ENCODE measurements at places on chromosomes 2 and 18.

DNA sequence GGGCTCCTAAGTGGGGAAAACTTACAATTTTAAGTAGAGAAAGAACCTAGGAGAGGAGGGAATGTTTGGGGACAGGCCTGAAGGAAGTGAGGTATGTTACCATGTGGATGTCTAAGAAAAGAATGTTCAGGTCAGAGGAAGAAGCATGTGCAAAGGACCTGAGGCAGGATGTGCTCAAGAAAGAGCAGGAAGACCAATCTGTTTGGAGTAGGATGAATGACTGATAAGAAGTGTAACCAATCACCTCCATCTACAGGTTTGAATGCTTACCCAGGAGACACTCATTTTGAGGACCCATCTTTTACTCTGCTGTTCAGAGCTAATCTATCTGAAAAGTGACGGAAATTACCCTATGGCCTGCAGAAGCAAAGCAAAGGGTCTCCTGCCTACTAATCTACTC lies 342.3 kb downstream of the ARHGAP15 start:
- no peak for DNase-seq

DNA sequence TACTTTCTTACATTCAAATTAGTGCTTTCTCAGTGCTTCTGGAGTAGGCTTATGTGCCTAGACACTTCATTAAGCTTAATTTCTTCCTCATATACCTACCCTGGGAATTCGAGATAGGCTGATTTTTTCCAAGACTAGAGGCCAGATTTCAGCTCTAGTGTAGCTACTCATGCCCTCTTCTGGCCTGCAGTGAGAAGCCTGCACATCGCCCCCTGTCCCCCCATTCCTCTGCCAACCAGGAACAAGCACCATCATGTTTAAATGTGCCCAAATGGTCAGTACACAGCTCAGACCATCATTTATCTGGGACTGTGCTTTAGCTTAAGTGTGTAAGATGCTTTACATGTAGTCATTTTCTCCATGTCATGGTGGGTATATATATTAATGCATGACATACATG lies 1218.8 kb upstream of the LRRTM1 start:
- DNase-seq: no peak

DNA sequence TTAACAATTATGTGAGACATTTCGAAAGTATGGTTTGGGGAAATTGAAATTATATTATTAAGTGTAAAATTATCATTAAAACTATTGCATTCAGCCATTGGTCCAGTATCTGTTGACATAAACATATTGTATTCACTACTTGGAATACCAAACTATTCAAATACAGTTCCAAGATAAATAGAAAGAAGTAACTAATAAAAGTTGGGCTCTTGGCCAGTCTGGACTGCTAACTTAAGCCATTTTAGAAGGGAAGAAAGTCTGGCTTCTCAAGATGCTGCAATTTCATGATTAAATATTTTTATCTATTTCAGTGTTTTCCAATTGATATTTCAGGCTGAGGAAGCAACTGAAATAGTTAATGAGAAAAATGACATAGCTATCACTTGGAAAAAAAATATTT lies 109.8 kb upstream of the CHRNA1 start:
- no peak for DNase-seq

GRCh38 chr2:119431155-119431975 lies at the start of gene TMEM37:
TMEM37 (plus strand) TSS chr2:119431854; CDS start chr2:119431904, 50 bp downstream.
- DNase-seq: peak; percentile 35

DNA sequence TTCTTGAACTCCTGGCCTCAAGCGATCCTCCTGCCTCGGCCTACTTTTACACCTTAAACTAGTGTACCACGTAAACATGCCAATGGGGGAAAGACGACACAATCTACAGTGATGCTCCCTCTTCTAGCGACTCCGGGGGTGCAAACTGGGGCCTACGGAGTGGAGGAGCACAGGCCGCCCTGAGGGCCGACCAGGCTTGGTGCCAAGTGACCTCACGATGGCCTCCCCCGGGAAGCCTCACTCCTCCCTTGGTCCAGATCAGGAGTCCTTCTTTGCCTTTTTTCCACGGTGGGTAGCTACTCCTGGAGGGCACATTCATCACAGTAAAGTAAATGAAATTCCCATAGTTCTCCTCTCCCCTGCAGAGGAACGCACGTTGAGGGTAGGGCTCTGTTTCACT lies 73.5 kb downstream of the HNRNPLL start:
- no peak for DNase-seq

GRCh38 chr2:173448938-173449471 lies 94.3 kb downstream of the CDCA7 start:
- peak; percentile 65 for DNase-seq

DNA sequence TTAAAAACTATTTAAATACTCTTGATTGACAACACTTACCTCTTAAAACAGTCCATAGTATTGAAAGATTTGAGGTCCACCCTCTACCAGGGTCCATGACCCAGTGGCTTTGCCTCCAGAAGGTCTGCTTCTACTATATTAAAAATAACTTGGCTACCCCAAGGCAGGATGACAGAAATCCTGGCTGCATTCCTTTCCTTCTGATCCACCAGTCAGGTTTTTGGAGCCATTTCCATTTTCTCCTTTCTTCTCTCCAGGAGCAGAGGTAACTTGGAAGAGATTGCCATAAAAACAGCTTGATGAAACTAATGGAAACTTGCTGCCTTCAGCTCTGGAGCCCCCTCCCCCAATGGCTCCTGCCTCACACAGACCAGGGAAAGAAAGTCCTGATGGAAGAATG lies 2.6 kb upstream of the FAM171B start:
- no peak for DNase-seq

GRCh38 chr2:181781078-181781786 lies 100.9 kb upstream of the NEUROD1 start:
- DNase-seq: no peak

- no peak for DNase-seq
These were observed 230.5 kb downstream of the ETAA1 start for GRCh38 chr2:67627456-67628207.

GRCh38 chr2:102033031-102033749 lies 41.4 kb downstream of the IL1R2 start:
- DNase-seq: peak; percentile 73

DNA sequence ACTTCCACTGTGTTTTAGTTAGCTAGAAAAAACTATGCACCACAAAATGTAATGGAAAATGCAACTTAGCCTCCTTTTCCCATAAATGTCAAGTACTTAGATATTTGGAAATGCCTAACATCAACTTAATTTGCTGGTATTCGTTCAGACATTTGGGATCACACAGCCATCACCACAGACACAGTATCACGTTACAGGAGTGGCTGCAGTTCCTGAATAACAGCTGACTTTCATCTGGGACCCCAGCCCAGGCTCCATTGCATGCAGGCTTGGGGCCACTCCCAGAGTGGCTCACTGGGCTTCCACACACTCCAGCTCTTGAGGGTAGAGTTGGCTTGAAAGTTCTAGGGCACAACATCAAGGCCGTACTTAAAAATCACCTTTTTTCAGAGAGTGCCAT lies 9.3 kb downstream of the TMEM182 start:
- DNase-seq: no peak

GRCh38 chr18:10562773-10563160 lies 36.9 kb downstream of the NAPG start:
- DNase-seq: no peak

DNA sequence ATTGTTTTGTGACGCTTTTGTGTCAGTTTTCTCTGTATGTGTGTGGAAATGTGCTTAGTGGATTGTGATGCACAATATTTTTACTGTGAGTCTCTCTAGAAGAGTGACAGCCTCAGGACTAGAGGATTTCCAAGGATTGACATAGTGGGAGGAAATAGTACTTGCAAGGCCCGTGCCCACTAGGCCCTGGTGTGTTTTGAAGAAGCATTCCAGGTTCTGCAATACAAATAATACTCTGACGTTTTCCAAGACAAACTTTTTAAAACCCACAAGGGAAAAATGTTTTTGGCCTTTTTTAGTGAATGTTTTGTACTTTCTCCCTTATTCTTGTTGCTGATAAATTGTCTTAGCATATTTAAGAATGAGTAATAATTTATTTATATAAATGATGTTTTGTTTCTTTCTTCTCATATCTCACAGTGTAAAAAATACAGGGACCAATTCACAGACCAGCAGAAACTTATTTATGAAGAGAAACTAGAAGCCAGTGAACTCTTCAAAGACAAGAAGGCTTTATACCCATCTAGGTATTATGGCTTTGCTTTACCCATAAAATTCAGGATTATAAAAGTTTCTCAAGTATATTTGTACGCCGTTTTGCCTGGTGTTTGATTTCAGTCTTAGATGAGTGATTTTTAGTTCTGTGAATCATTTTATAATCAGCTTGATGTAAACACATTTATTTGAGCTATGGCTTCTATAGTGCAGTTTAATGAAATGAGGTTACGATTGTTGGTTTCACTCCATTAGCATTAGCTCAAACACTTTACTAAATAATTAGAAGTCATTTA lies 165.6 kb downstream of the MYO1B start:
- DNase-seq: no peak

GRCh38 chr2:110713513-110714362 lies 18.6 kb upstream of the ACOXL start:
- DNase-seq: no peak

DNA sequence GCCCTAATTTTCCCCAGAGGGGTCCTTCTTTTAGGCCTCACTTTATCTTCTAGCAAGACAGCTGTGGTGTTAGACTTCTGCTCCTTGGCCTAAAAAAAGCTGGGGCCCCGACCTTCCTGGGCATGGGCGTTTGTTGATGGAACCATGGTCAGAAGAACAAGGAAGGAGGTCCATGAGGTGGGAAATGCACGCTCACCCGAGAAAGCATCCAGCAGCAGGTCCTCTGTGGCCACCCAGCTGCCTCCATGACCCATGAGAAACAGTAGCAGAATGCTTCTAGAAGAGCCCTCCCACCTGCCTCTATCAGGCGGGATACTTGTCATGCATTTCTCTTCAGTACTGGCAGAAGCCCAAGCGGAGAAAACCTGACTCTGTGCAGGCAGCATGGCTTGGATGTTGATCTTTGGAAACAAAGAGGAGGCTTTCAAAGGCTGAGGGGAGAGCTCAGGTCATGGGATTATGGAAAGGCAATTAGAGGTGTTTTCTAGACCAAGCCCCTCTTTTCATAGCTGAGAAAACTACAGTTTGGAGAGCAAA lies 249.1 kb downstream of the FAM210A start:
- DNase-seq: no peak

DNA sequence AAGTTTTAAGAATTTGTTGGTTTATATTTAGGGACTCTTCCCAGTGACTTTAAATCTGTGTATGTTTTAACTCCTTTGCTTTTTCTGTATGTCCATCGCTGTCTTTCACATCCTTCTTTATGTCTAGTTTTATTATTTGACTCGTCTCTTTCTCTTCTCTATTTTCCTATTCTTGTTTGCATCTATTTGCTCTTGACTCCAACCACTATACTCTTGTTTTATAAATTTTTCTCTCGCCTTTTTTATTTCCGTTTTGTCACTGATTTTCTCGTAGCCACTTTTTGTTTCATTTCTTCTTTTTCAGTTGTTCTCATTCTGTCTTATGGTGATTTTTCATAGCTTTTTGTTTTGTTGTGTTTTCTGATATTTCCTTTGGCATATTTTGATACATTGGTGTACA lies 170.5 kb upstream of the NETO1 start:
- no peak for DNase-seq

DNA sequence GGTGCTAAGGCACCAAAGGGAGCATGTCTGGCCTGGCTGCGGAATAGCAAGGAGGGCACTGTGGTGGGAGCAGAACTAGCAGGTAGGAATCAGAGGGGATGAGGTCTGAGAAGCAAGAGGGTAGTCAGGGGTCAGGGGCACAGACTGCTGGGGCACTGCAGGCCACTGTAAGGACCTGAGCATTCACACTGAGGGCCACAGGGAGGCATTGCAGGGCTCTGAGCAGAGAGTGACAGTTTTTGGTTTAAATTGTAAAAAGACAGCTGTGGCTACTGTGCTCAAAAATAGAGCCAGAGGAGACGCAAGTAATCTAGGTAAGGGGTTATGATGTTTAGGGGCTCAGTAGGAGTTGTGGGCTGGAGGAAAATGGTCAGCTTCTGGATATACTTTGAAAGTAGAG lies 41.5 kb downstream of the ARHGAP25 start:
- no peak for DNase-seq

- DNase-seq: no peak
These were observed 57.6 kb downstream of the APOB start for GRCh38 chr2:20986024-20986939.

DNA sequence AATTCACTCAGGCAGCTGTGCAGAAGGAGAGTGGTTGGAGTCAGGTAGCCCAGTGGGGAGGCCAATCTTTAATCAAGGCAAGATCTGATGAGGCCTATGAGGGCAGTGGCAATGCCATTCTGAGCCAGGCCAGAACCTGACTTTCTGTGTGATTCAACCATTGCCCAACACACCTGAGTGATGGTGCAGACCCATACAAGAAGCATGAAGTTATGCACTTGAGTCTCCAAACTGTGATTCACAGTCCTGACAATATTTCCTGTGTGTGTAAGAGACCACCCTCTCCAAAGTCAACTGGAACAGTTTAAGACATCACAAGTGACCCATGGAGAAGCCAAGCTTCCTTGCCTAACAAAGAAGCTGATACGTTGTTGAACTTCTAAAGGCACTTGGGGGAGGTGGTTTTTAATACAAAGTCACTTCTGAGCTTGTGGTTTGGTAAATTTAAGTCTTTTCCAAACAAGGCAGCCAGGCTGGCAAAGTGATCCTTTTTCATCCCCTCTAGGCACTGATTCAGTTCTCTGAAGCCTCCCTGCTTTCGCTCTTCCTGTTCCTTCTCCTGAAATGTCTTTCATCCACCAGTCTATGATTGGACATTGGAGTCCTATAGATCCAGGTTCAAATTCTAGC lies 49.0 kb downstream of the VSNL1 start:
- no peak for DNase-seq

GRCh38 chr2:212692466-212692865 lies 153.9 kb upstream of the ERBB4 start:
- no peak for DNase-seq

GRCh38 chr2:176421297-176422050 lies 152.2 kb downstream of the MTX2 start:
- DNase-seq: no peak

DNA sequence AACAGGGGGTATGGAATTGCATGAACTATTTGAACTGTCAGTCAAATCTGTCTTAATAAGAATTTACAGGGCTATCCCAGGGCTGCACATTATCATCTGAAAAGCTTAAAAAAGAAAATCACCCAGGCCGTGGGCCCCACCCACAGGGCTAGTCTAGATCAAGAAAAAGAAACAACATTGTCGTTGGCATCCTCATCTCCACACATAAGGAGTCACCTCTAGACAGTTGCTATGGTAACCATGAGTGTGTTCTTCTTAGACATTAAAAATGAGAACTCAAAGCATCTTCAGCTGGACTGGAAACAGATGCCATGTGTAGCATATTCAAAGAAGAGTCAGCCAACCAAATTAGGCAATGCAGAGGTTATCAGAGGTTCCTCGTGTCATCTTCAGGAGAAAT lies 72.3 kb upstream of the CPO start:
- no peak for DNase-seq

GRCh38 chr2:15754703-15755099 lies 163.0 kb downstream of the DDX1 start:
- no peak for DNase-seq

DNA sequence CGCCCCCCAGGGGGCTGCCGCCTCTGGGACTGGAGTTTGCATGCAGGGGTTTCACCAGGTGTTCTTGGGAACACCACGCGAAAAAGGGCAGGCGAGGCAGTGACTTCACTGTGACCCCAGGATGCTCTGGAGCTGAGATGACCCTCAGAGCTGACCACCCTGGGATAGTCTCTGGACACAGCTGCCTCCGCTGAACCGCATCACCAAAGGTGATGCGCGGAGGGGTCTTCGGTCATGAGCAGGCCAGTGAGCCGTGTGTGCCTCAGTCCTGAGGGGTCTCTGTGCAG lies 17.5 kb downstream of the GPR35 start:
- DNase-seq: no peak
